ENCODE measurements at places on chromosomes 3 and 15. TPM values are rescaled to one million over a fixed set of nuclear protein-coding genes. Genes with fewer than 3 reads are reported as not detected.

CFAP91 gene
- total RNA-seq = 0.27 TPM

LOXL1 gene
- total RNA-seq = 0.82 TPM

NR2E3 gene
- total RNA-seq = 0.18 TPM

GOLGA8J gene
- not detected for total RNA-seq

SCAMP5 gene
- total RNA-seq = 14.0 TPM

SST gene
- total RNA-seq = not detected

CPLX3 gene
- not detected for total RNA-seq

CX3CR1 gene
- total RNA-seq = 0.09 TPM

KBTBD12 gene
- not detected for total RNA-seq

Measured in A549 treated with DMSO at 1 μM for 4 hours (cell line).